ENCODE measurements at places on chromosomes 5 and 9.

GRCh38 chr5:147095740-147096139 is 139.1 kb upstream of the STK32A start:
- DNase-seq: no peak

DNA sequence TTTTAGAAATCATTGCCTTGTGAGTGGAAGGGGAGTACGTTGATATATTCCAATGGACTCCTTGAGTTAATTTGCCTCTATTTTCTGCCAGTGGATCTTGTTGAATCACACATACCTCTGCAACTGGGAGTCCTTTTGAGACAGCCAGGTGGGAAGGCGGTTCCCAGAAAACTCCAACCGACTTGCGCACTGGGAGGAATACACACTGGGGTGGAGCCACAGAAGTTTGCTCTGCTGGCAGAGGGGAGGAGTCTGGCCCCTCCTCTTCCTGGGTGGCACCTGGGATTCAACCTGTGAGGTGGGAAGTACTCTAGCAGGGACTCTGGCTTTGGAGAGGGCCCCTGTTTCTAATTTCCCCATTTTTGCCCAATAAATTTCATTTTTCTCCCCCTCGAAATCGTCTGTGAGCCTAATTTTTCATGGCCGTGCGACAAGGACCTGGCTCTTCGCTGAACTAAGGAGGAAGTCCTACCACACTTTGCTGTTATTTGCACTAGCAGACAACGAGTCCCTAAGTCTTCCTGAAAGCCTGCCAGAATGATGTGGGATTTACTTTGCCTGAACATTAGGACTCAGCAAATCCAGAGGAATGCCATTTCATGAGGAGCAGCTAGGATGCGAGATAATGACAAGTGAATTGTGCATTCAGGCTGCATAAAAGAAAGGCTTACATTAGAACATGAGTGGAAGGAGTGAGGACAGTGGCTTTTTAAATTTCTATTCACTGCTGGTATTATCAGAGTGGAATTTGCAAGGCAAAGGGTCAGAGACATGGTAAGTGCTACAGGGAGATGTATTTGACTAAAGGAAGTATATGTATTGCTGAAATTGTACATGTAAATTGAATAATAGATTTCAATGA is 67.2 kb downstream of the PRLR start:
- no peak for DNase-seq

GRCh38 chr9:3498691-3499090 is 27.1 kb downstream of the RFX3 start:
- no peak for DNase-seq

DNA sequence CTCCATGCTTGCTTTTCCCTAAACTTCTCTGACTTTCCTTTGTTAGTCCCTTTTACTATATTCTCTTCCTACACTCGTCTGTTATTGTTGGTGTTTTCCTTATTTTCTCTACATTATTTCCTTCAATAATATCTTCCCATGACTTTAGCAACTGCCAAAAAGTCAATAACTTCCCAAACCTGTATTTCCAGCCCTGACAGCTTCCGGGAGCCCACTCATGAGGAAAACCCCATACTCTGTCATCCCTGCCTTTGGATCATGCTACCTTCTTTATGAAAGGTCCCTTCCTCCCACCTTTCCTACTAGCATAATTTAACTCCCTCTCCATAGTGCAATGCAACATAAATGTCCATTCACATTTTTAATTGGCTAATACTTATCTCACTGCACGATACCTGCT is 144.0 kb upstream of the CDH6 start:
- no peak for DNase-seq

GRCh38 chr5:157336423-157336744 is 70.5 kb downstream of the CYFIP2 start:
- no peak for DNase-seq
